ENCODE measurements at places on chromosomes 6 and 20.

DNA sequence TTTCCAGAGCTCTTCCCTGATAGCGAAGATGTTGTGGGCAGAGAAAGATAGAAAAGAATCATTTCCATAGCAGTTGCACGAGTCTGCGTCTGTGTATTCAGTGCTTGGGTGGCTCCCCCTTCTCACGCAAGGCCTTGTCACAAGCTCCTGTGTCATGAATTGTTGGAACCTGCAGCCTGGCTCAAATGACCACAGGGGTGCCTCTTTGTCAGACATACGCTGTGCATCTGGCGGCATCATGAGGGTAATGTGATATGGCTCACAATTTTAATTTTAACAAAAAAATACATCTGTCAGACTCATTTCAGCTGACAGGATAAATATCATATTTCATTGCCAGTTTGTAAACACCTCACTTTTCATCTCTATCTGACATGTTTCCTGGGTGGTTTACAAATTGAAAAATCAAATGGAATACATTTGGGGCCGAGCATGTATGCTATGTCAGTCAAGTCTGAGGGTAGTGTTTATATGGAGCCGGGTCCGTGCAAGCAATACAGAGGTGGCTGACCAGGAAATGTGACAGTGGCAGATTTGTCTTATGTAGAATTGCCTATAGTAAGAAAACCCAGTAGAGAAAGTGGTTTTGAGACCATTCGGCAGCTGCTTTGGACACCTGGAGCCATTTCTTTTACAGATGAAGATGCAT, 90.9 kb downstream of the CAP2 start:
- no peak for DNase-seq

- no peak for DNase-seq
These were observed 136.4 kb downstream of the OR2B2 start for GRCh38 chr6:27775796-27776184.

GRCh38 chr6:166578536-166579236, 7.8 kb downstream of the RAMACL start:
- DNase-seq = no peak

GRCh38 chr6:10685092-10685915, 9.1 kb downstream of the C6orf52 start:
- no peak for DNase-seq

- DNase-seq = no peak
These were observed 105.5 kb downstream of the AGPAT4 start for GRCh38 chr6:161168281-161168891.

DNA sequence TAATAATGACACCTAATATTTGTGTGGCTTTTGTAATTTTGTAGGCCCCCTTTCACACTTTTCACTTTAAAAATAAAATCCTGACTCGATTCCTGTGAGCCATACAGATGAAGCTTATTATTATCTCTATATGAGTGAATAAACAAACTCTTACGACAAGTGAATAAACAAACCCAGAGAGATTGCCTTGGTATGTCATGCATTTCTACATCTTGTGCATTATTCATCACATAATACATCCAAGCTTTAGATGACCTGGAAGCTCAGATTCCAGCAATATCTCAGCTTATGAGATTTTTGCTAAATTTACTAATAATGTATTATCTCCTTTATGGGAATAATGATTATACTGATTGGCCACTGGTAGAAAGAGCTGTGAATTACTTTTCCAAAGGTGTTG, 248.2 kb downstream of the TBX18 start:
- no peak for DNase-seq

DNA sequence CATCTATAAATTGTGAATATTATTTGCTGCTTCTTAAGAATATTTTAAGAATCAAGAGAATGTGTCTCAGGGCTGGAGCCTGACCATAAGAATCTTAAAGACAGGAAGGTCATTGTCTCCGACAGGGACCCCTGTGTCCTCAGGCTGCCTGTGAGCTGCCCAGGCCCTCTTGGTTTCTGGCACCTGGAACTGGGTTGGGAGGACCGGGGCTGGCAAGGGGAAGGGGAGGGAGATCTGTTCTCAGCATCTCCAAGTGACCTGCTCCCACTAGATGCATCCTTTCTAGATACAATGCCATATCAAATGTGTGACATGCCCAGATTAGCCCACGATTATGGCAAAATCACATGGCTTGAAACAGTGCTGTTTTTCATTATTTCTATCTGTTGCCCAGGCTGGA, 110.5 kb downstream of the SCML4 start:
- DNase-seq = no peak

DNA sequence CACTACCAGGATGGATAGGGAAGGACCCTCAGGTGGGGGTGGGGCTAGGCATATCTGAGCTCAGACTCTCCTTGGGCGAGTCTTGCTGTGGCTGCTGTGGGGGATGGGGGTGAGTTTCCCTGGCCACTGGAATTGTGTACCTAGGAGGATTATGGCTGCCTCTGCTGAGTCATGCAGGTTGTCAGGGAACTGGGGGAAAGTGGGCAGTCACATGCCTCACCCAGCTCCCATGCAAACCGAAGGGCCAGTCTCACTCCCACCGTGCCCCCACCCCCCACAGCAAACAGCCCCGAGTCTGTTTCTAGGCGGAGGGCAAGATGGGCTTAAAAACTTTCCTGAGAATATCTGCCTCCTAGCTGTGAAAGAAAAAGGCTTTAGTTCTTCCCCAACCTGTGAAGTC, 210.3 kb upstream of the FERMT1 start:
- DNase-seq = no peak
